Stimulated activated CD8-positive, alpha-beta memory T cell treated with anti-CD3 and anti-CD28 coated beads, Interleukin-15, amount 100 ng/mL, for 24 hours (primary cell): ENCODE measurements at places on chromosomes 16 and 17.

- DNase-seq, result no peak
These were observed 69.5 kb downstream of the CMIP start for GRCh38 chr16:81514041-81514559.

- no peak for DNase-seq
These were observed 47.2 kb downstream of the HOXB1 start for GRCh38 chr17:48483471-48484131.

GRCh38 chr16:78584991-78585390 lies 485.5 kb downstream of the WWOX start:
- DNase-seq, result no peak

DNA sequence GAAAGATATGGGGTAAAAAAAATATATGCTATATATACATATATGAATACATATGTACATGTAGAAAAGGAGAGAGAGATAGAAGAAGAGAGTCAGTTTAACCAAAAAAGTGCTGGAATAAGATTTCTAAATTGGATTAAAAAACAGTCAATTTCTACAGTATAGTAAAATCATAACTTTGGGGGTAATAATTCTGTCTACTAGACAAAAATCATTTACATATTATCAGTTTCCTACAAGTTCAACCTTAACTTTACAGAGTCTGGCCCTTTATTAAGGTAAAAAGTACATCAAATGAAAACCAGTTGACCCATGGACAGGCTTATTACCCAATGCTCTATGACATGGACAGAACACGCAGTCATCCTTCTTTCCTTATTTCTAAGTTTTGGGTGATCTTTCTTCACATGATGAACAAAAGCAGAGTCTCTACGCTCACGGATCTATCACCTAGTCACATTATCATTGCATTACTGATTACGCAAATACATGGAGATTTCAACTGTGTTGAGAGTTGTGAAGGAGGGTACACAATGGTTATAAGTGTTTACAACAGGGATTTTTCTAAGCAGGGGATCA lies 63.9 kb upstream of the SMIM36 start:
- no peak for DNase-seq

DNA sequence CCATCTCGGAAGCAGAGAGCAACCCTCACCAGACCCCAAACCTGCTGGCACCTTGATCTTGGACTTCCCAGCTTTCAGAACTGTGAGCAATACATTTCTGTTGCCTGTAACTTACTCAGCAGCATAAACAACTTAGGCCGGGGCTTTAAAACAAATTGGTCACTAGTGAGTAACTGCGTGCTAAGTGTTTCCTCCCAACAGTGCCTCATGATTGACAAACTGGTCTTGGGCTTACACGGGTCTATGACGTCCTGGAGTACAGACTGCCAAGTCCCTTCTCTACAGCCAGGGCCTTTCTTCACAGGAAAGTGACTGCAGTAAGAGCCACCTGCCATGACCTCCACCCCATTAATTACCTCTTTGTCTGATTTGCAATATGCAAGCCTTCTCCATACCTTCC lies 136.7 kb downstream of the XYLT1 start:
- DNase-seq, result no peak

DNA sequence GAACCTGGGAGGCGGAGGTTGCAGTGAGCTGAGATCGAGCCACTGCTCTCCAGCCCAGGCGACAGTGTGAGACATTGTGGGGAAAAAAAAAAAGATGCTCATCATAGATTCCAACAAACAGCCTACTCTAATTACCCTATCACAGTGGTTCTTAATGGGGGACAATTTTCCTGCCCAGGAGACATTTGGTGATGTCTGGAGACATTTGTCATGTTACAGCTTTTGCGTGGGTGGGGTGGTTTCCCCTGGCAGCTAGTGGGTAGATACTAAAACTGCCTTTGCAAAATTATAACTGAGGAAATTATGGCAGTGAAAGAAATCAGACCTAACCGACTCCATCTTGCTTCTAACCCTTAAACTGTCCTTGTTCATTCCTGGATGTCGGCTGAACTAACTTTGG lies 92.5 kb upstream of the RBL2 start:
- DNase-seq, result no peak

GRCh38 chr17:4436381-4436780 lies 2.6 kb downstream of the SPNS3 start:
- DNase-seq, result no peak

GRCh38 chr17:61624951-61625350 lies 33.9 kb upstream of the NACA2 start:
- no peak for DNase-seq

GRCh38 chr17:33802349-33803198 lies 452.5 kb upstream of the CCL2 start:
- no peak for DNase-seq

GRCh38 chr17:76725580-76726230 lies 701 bp downstream of the JMJD6 start:
- DNase-seq, result peak; percentile 43

GRCh38 chr16:53518550-53519416 lies 15.8 kb upstream of the AKTIP start:
- peak; percentile 48 for DNase-seq

GRCh38 chr17:50947782-50948543 lies 81.8 kb upstream of the TOB1 start:
- DNase-seq, result no peak

DNA sequence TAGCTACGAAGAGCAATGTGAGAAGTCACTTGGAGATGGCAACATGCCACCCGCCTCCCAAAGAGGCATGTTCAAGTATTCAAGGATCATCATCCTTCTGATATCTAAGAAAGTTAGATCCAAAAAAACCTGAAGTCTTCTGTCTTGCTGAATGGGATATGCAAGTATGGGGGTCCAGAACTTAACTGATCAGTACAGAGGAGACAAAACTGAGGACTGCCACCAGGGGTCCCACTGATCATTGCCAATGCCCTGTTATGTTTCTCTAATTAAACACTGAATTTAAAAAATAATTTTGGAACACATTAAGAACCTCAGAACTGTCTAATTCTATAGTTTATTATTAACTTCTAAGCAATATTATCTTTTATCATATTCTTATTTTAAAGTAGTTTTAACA lies 99.7 kb downstream of the CDH8 start:
- DNase-seq, result no peak

- DNase-seq, result no peak
These were observed 15.2 kb downstream of the ZFHX3 start for GRCh38 chr16:73032541-73033270.

DNA sequence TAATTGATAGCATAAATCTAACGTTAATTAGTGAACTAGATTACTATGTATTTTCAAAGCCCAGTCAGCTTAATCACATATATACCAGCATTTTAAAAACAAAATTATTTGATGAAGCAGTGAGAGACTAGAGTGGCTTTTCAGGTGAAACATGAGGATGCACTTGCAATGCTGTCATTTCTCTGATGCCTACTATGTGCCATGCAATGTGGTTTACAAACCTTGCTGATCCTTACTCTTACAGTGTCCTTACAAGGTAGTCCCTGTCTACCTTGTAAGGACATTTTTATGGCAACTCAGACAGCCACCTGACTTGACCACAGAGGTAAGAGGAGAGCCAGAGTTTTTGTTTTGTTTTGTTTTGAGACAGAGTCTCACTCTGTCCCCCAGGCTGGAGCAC lies 42.7 kb downstream of the CYB5B start:
- no peak for DNase-seq

DNA sequence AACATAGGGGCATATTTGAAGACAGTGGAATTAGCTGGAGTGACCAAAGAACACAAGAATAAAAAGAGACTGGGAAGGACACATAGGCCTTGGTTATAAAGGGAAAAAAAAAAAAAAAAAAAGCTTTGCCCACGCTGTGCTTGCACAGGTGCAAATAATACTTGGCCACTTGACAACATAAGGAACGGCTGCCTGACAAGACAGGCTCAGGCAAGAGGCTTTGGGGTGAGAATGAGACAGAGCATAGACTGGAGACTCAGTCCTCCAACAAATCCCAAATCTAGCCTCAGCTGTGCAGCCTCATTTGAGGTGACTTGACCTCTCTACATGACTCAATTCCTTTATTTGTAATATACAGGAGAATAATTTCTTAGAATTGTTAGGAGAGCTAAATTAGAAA lies 332.8 kb upstream of the DYNLRB2 start:
- DNase-seq, result no peak

- no peak for DNase-seq
These were observed 91.3 kb upstream of the PLEKHM1 start for GRCh38 chr17:45581860-45582259.

GRCh38 chr17:732067-732901 lies at the start of gene TLCD3A:
Gene TLCD3A (plus strand): TSS chr17:732596. CDS start chr17:732648, 52 bp downstream.
- DNase-seq, result no peak

DNA sequence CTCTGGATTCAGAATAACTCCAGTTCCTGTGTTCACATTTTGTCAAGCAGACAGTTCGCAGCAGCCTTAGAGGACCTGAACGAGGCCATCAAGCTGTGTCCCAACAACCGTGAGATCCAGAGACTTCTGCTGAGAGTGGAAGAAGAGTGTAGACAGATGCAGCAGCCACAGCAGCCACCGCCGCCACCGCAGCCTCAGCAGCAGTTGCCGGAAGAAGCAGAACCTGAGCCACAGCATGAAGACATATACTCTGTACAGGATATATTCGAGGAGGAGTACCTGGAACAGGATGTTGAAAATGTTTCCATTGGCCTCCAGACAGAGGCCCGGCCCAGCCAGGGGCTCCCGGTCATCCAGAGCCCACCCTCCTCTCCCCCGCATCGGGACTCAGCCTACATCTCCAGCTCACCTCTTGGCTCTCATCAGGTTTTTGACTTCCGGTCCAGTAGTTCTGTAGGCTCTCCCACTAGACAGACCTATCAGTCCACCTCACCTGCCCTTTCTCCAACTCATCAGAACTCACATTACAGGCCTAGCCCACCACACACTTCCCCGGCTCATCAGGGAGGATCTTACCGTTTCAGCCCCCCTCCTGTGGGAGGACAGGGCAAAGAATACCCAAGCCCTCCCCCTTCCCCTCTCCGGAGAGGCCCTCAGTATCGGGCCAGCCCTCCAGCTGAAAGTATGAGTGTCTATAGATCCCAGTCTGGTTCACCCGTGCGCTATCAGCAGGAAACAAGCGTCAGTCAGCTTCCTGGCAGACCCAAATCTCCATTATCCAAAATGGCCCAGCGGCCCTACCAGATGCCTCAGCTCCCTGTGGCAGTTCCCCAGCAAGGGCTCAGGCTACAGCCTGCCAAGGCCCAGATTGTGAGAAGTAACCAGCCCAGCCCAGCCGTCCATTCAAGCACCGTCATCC lies 25.9 kb downstream of the CYB561 start:
- no peak for DNase-seq

DNA sequence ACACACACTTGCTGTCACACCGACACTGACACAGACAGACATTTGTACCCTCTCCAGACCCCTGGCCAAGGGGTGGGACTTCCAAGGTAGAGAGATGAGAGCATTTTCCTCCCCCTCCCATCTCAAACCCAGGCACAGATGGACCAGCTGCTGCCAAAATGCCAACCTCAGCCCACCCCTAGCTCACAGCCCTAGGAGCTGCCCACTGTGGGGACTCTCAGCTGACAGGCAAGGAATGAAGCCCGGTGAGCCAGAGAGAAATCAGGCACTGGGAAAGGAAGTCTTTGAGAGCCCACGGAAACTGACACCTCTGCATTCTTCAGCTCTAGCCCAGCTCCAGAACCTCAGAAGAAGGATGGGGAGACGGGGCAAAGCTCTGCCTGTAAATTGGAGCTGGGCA lies 2.8 kb downstream of the ETV4 start:
- no peak for DNase-seq
